ENCODE measurements at places on chromosomes 3 and 15. TPM values are rescaled to one million over a fixed set of nuclear protein-coding genes. Genes with fewer than 3 reads are reported as not detected.

DNA sequence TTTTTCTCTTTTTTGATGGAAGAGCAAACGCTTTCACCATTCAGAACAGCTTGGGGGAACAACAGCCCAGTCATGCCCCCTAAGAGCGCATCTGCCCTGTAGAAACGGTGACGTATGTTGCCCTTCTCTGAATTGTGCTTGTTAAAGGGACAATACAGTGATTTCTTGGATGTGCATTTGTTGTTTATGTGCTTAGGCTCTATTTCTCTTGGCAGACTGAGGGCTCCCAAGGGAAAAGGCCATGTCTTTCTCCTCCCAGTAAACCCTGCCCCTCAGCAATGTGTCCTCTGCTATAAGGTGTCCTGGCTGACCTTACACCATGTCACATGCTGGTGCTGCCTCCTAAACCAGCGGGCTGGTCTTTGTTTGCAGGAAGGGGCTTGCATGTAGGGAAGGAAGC is 346.1 kb downstream of the EPHB1 start:
- DNase-seq: no peak

DNA sequence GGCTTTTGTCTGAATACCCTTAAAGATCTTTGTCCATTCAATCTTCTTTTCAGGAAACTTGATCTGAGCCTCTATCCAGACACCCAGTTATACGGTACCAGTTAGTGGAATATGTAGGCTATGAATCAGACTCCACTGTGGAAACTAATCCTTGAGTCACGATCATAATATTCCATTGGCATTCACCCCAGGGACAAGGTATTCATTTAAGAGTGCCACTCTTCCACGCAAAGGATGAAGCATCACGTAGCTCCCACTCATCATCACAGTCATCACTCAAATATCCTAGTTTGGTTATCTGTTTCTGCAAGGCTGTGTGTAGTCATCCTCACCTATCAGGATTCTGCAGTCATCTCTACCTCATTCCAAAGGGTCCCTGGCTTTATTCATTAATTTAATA is 85.6 kb downstream of the NEDD4 start:
- no peak for DNase-seq

- DNase-seq: no peak
Measured at GRCh38 chr15:27219636-27220035, 248.7 kb downstream of the GABRG3 start.

GRCh38 chr15:31799319-31799714 is 231.0 kb upstream of the CHRNA7 start:
- no peak for DNase-seq

DNA sequence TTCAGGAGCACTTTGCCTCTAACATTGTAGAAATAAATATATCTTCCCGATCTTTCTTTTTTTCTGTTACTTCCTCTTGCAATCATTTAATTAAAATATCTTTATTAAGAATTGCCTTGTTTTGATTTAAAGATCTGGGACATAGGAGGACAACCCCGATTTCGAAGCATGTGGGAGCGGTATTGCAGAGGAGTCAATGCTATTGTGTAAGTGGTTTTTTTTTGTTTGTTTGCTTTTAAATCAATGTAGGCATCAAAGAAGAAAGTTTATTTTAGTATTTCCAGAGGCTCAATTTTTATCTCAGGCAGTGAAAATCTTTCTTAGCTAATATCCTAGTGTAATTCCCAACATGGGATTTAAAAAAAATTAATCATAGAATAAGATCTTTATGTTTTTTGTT is 15.5 kb upstream of the EDEM1 start:
- no peak for DNase-seq

DNA sequence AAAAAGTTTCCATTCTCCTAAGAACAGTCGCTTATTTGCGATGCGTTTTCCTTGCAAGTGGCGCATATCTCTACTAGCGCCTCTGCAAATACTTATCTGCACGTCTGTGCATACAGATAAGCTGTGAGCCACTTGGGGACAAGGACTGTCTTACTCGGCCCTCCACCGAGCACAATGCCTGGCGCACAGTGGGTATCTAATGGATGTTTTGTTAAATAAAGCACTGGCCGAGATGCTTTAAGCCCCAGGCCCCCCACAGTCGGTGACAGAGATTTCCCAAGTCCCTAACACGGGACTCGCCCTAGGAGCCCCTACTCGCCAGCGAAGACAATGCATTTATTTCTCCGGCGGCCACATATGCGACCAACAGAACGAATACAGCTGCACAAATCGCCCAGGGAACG is 503 bp downstream of the HLTF start:
- peak; percentile 49 for DNase-seq

GRCh38 chr3:47009225-47010110 is 30.0 kb downstream of the NBEAL2 start:
- DNase-seq: peak; percentile 30

DNA sequence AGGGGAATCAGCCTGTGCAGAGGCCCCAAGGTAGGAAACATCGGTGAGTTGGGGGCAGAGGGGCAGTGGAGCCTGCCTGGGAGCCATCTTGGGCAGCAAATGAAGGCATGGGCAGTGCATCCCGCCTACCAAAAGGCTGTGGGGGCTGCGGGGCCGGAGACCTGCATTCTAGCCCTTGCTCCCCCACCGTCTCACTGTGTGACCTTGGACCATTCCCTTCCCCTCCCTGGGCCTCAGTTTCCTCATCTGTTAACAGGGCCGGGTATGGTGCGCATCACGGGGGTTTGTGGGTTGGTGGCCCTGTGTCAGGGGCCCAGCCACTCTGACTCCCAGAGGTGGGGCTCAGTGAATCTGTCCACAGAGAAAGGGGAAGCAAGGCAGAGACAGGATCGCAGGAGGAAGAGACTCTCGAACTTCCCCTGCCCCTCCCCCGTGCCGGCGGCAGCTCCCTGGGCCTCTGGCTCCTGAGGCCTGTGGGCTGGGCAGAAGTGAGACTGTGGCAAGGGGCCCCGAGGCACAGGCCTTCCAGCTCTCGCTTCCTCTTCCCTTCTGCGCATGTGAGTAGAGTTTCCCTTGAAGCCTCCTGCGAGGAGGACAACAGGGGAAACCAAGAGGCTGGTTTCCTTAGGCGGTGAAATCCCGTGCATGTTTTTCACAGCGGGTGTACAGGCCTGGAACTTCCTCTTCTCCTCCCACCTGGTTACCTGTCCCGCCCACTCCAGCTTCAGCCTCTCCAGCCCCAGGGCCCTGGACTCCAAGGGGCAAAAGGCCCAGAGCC is 42.9 kb downstream of the IDH2 start:
- DNase-seq: peak; percentile 92

Gene COLQ
- 3.7 TPM for total RNA-seq

DNA sequence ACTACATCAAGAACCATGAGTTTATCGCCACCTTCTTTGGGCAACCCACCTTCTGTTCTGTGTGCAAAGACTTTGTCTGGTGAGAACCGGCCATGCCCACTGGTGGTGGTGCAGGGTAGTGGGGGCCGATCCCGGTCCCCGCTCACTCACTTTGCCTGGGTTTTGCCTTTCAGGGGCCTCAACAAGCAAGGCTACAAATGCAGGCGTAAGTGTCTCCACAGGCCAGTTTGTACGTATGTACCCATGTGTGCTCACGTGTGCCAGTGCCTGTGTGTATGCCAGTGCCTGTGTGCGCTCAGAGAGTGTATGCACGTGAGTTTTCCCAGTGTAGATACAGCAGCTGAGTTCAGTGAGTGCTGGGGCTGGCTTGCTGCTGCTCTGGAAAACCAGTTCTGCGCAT is 20.5 kb downstream of the PRKCD start:
- DNase-seq: no peak

DNA sequence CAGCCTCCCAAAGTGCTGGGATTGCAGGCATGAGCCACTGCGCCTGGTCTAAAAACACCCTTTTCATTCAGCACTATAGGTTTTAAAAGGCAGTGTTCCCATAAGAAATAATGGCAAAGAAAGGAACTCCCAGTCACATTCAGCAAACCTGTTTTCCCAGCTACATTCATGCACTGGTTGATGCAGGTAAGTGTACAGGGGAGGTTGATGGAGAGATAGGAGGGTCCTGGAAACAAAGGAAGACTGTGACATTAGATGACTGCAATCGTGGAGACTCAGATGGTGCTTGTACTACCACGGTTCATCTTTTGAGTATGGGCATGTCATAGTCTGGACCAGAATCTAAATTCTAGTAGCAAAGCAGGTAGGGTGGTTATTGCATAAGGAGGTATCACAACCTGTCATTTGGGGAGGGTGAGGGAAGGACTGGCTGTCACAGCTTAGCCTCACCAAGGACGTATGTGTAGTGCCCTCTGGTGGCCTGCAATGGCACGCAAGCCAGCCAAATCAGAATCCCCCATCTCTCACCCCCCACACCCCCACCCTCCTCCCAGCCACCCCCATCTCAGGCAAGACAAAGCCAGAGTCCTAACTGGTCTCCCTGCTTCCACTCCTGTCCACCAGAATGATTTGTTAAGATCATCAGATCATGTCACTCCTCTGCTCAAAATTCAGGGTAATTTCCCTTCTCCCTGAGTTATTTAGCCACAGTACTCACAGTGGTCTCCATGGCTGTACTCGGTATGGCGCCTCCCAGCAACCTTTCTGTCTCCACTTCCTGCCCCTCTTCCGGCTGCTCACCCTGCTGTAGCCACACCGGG is 28.8 kb upstream of the UBL7 start:
- DNase-seq: peak; percentile 60

Gene NR1I2
- 0.25 TPM for total RNA-seq

DNA sequence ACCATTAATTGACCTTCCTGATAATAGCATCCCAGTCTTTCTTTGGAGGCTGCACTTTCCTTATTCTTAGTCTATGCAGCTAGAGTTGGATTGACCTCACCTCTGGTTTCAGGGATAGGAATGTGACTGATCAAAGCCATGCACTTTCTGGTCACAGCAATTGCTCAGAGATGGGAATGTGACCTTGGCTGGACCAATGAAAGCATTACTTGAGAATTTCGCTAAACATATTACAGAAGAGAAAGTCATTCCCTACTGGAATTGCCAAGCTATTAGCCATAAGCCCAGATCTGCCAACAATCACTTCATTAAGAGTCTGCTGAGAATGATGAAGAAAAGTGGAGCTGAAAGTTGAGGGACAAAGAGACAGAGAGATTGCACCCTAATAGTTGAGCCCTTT is 32.7 kb downstream of the RTP1 start:
- no peak for DNase-seq

All from CD4-positive, alpha-beta T cell (primary cell).